NCI-H1092 treated with DMSO at 0.1 percent for 48 hours (cell line): ENCODE measurements at places on chromosomes 2 and 18.

- no peak for DNase-seq
Observed at GRCh38 chr2:95388856-95389244, 13.7 kb upstream of the FAHD2A start.

- no peak for DNase-seq
Observed at GRCh38 chr2:166331468-166331867, 44.3 kb downstream of the SCN9A start.

DNA sequence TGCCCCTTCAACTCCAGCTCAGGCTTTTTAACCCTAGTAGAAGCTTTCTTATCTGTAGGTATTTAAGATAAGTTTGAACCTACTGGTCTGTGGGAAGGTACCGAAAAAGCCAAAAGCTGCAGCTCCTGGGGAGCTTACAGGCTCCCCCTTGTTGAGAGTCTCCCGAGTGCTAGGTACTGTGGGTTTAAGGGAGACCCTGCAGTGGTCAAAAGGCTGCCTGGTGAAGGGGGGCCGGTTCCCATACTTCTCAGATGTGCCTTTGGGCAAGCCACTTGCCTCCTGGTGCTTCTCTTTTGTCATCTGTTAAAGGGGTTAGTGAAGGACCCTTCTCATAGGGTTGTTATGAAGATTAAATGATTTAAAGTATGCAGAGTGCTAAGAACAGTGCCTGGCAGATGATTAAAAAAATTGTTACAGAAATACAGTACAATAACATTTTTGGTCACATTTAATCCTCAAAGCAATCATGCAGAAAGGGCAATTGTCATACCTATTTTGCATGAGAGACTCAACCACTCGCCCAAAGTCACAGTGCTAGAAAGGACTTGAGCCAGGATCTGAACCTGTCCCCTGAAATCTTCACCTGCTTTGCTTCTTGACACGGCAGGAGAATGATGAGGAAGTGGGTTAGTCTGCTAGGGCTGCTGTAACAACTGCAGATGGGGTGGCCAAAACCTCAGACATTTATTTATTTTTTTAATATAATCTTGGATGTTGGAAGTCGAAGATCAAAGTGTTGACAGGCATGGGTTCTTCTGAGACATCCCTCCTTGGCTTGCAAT is 62.5 kb downstream of the NEDD4L start:
- DNase-seq, result no peak

- DNase-seq, result peak; percentile 79
Observed at GRCh38 chr2:231138699-231139098, 13.9 kb upstream of the HTR2B start.

- no peak for DNase-seq
Observed at GRCh38 chr2:62114564-62114963, 81.4 kb upstream of the B3GNT2 start.

GRCh38 chr2:207235621-207236020 is 69.9 kb upstream of the KLF7 start:
- DNase-seq, result no peak

- peak; percentile 5 for DNase-seq
Observed at GRCh38 chr2:46018773-46019591, 278.2 kb upstream of the EPAS1 start.

- DNase-seq, result no peak
Observed at GRCh38 chr18:37483221-37483971, 82.2 kb downstream of the CELF4 start.

DNA sequence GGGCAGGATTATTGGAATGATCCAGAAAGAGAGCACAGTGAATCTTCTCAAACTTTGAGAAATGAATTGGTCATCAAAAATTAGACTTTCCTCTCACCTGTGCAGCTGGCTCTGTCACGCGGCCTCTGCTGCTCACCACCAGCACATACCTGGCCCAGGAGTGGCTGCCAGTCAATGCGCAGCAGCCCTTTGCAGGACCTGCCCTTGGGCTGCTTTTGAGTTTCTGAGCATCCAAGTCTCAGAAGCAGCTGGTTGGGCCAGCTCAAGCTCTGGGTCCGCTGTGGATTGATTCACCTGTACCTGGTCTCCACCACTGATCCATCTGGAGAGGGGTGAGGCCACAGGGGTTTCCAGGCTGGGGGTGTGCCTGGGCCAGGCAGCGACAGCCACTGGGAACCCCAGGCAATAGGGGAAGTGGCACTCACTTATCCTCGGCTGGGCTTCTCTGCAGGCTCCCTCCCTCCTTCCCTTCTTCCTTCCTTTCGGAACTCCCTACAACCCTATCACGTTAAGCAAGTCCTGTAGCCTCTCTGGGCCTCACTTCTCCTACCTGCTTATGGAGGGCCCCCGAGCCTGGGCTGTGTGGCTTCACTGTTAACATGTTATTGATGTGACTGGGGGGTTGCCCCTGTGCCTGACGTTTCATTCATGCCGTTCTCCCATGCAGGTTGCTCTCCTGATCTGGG is 48.1 kb downstream of the SH3BP4 start:
- DNase-seq, result no peak

GRCh38 chr2:240434728-240435456 is 571 bp upstream of the GPC1 start:
- peak; percentile 70 for DNase-seq

DNA sequence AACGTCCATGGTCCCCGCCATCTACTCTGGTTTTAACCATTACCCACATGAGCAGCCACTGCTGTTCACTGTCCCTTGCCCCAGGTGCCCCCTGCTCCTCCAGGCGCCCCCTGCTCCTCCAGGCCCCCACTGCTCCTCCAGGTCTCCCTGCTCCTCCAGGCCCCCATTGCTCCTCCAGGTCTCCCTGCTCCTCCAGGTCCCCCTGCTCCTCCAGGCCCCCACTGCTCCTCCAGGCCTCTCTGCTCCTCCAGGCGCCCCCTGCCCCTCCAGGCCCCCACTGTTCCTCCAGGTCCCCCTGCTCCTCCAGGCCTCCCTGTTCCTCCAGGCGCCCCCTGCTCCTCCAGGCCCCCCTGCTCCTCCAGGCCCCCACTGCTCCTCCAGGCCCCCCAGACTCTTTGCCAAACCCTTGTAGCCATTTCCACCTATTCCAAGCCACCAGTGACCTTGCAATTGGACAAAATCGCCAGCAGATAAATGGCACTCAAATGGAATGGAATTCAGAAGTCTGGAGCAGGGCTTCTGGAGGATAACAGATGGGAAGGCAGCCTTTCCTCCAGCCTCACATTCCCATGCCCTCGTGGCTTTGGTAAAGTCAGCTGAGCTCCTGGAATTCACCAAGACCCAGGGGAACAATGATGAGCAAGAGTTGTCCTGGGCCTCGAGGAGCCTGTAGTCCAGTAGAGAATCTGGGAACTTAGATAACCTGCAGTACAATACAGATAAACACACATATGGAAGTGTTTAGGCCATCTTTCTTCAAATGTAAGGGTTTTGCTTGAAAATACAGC is 13.3 kb upstream of the RPL31 start:
- no peak for DNase-seq

DNA sequence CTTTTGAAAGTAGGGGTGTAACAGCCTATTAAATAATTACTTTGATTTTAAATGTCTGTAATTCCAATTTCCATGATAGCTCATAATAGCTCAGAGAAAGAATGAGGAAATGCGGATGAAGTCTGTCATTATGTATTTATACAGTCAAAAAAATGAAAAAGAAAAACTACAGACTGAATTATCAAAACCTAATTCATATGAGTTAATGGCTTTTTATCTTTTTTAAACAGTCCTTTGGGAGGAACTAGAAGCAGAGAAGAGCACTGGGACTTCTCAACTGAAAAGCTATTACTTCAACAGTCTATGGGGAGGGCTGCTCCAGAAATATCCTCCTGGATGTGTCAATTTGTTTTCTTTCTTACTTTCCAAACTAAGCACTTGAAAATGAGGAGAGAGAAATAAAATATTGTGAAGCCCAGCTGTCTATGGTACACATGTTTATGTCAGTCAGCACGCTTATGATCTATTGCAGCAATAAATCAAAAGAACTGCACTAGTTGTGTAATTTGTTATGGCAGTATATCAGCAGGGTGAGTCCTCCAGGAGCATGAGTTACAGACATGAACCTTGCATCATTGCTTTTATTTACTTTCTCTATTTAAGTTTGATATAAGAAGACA is 1550.2 kb downstream of the LRP1B start:
- no peak for DNase-seq

DNA sequence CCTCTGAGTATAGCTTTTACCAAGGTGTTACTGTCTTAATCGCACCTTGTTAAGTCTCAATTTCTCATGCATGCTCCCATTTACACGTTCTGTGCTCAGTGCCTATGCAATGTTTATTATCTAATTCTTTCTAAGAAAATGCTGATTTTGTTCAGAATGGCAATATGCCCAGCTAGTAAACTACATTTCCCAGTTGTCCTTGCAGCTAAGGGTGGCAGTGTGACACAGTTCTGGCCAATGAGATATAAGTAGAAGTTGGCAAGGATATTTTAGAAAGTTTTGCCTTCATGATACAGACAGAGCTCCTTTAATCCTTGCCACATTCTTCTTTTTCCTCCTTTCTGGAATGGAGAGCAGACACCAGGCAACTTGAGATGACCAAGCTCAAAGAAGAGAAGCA is 45.3 kb downstream of the POLE4 start:
- DNase-seq, result no peak

DNA sequence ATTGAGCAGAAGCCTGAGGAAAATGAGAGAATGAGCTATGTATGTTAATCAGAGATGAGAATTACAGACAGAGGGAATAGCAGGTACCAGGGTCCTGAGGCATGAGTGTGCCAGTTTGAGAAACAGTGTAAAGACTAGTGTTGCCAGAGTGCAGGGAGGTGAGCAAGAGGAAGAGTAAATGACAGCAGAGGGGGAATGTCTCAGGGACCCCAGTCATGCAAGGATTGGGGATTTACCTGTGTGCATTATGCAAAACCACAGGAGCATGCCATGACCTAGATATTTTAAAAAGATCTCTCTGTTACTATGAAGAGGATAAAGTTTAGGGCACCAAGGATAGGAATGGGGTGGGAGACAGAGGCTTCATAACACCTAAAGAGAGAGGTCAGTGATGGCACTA is 72.1 kb downstream of the TTC32 start:
- no peak for DNase-seq

- peak; percentile 68 for DNase-seq
Observed at GRCh38 chr18:63318889-63319382, 633 bp downstream of the BCL2 start.

GRCh38 chr18:28504066-28504465 is 327.1 kb upstream of the CDH2 start:
- no peak for DNase-seq

DNA sequence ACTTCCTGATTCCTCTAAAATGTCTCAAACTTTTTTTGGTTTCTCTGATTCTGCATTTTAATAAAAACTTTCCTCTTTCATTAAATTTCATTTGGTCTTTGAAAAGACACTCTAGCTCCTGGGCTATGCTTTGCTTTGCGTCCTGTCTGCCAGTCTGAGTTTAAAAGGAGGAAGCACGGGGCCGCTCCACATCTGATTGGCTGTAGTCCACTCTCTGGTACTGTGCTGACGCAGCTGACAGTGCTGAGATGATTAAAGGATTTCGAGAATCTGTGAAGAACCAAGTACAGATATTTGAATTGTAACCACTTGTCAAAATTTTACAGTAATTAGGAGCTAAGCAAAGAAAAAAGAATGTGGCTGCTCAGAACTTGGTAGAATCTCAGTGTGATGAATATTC is 199.6 kb upstream of the HNMT start:
- DNase-seq, result no peak

DNA sequence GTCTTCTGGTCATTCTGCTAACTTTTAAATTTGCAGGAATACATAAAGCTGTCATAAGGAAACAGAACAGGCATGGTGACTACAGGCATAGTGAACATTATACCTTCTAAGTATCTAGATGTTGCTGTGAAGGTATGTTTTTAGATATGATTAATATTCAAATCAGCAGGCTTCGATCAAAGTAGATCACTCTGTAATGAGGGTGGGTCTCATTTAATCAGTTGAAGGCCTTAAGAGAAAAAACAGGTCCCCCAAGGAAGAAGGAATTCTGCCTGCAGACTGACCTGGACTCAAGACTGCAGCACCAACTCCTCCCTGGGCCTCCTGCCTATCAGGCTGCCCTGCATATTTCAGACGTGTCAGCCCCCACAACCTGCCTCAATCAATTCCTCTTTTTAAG is 104.0 kb downstream of the L3MBTL4 start:
- no peak for DNase-seq

DNA sequence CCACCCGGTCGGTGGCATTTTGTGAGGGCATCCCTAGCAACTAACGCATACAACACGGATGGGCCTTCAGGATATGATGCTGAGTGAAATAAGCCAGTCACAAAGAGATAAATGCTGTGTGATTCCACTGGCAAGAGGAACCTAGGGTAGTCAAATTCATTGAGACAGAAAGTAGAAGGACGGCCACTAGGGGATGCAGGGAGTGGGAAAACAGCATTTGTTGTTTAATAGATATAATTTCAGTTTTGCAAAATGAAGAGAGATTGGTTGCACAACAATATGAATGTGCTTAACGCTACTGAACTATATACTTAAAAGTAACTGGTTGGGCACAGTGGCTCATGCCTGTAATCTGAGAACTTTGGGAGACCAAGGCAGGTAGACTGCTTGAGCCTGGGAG is 112.9 kb downstream of the AFF3 start:
- no peak for DNase-seq

- DNase-seq, result no peak
Observed at GRCh38 chr18:22026889-22027288, 142.5 kb upstream of the GATA6 start.

- no peak for DNase-seq
Observed at GRCh38 chr2:127434515-127434914, 16.3 kb downstream of the PROC start.

DNA sequence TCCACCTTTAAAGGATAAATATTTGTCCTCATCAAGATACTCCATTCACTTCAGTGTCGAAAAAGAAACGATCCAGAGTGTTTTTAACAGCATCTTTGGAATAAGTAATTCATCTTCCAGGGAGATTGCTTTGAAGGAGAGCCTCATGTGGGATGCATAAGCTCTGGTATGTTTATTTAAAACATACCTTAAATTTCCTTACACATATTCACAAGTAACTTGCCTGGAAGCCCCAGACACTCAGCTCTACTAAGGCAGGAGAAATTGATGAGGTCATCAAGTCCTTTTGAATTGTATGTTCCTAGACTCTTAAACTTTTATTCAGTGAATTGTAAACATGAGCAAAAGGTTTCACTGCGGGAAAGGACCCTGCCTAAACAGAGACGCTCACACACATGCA is 103.0 kb downstream of the CDK15 start:
- DNase-seq, result no peak

DNA sequence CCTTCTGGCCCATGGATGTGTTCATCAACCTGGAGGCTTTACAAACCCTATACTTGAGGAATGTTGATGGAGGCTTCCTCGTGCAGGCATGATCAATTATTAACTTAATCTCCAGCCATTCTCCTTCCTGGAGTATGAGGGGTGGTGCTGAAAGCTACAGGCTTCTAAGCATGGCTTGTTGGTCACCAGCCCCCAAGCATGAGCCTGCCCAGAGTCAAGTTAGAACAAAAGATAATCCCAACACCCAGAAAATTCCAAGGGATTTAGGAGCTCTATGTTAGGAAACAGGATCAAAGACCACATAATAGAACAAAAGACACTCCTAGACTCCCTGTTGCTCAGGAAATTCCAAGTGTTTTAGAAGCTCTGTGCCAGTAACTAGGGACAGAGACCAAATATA is 63.1 kb downstream of the FAM171B start:
- no peak for DNase-seq

- DNase-seq, result no peak
Observed at GRCh38 chr2:26666671-26667070, 25.5 kb upstream of the CIB4 start.

GRCh38 chr2:95029898-95030341 is 4.4 kb downstream of the MAL start:
- DNase-seq, result no peak

- DNase-seq, result peak; percentile 83
Observed at GRCh38 chr2:119240311-119241204, 16.9 kb downstream of the STEAP3 start.
